Psoas muscle (tissue), 8 donors: ENCODE measurements at places on chromosomes 5 and 9. TPM values are rescaled to one million over a fixed set of nuclear protein-coding genes. Genes with fewer than 3 reads are reported as not detected.

Gene OR1J2
- polyA plus RNA-seq = not detected

Gene STPG3
- not detected for polyA plus RNA-seq

Gene SAXO1
- not detected for polyA plus RNA-seq

DNA sequence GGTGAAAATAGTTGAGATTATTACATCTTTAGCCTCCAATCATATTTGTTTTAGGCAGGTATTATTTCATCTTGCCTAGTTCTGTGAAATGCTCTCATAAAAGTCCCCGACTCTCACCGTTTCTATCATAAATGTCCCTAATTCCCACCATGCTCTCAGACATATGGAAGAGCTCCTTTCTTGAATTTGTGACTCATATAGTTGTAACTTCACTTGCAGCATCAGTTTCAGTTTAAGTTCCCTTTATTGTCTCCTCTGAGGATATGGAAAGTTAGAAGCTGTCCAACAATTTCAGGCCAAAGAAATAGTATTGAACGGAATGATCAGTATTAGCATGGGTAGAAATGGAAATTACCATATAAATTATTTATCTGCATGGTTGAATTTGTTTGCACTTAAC, 187.5 kb upstream of the NR4A3 start:
- DNase-seq = no peak

Gene FAXDC2
- 4.4 TPM for polyA plus RNA-seq

DNA sequence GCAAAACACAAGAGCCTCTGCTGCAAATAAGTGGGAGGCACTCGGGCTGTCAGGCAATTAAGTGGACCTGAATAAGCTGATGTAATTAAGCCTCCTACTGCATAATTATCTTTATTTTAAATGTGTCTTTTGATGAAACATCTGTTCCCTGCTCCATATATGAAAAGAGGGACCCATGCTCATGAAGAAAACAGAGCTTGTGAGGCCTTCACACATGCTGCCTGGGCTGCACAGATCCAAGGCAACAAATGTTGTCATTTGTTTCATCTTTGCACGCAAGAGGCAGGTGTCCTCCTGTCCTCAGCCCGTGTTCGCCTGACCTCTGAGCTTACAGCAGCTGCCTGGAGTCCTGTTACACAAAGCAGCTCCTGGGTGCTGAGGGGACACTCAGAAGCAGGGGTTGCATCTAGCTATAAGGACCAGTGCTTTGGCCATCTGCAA, 381.1 kb downstream of the ZNF608 start:
- no peak for DNase-seq

DNA sequence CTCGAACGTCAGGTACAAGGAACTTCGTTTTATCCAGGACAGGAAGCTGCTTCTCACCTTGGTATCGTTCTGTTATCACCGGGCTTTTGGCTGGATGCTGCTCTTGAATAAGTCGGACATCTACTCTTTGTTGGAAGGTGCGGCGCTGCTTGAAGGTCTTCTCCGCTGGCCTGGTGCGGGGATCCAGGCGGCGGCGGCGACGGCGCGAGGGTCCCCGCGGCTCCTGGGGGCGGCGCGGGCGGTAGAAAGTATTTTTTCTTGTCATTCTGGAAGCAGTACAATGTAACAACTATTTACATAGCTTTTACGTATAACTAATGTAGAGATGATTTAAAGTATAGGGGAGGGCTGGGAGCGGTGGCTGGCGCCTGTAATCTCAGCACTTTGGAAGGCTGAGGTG, 52.3 kb downstream of the ACER2 start:
- no peak for DNase-seq

Gene SMARCA2
- 26.5 TPM for polyA plus RNA-seq

Gene LHX3
- polyA plus RNA-seq = not detected

Gene MARVELD2
- 0.13 TPM for polyA plus RNA-seq

- DNase-seq = no peak
Observed at GRCh38 chr5:81398741-81399140, 4.8 kb upstream of the ACOT12 start.

- no peak for DNase-seq
Observed at GRCh38 chr5:106634375-106634774, 1036.4 kb downstream of the EFNA5 start.

Gene ATG10
- polyA plus RNA-seq = 6.5 TPM

Gene CLK4
- 4.9 TPM for polyA plus RNA-seq

Gene ROPN1L
- 0.38 TPM for polyA plus RNA-seq

- DNase-seq = no peak
Observed at GRCh38 chr5:132277256-132277655, 16.9 kb upstream of the SLC22A4 start.

DNA sequence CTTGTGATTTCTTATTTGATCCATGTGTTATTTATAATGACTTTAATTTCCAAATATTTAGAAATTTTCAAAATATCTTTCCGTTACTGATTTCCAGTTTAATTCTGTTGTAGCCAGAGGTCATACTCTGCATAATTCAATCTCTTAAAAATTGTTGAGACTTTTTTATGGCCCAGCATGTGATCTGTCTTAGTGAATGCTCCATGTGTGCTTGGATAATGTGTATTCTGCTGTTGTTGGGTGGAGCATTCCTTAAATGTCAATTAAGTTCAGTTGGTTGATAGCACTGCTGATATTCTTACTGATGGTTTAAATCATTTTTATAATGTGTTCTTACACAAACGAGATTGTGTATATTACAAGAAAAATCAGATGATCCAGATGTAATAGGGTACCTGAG, 180.8 kb downstream of the RGS3 start:
- DNase-seq = no peak

DNA sequence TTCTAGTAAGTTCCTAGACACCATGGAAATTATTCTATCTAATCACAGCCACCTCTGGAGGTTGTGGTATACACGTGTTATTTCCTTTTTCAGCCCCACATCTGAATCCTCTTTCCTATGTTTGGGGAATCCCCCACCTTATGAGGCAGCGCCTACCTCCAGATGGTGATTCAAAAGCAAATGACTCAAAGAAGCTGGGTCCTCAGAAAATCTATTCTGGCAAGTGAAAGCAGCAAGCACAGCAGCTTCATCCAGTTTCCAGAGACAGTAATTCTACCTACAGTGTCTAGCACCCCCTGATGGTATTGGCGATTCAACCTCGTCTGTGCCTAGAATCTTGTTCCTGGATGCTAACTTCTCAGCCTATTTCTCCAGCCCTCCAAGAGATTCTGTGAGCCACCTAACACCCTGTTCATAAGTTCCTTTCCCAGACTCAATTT, 43.0 kb downstream of the STRBP start:
- DNase-seq = no peak

DNA sequence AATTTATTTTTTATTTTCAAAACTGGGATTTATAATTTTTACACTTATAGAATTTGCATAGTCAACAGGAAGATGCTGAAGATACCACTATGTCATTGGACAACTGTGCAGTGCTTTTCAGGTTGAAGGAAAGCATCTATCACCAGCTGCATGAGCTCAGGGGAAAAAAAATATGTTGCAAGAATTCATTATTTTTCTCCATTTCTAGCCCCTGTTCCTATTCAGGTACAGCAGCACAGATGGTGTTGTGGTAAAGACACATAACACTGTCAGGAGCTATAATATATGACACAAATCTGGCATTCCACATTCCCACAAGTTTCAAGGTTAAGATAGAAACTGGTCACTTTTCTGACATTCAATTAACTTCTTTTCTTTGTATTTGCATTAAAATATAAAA, 1088.6 kb downstream of the MAT2B start:
- no peak for DNase-seq

DNA sequence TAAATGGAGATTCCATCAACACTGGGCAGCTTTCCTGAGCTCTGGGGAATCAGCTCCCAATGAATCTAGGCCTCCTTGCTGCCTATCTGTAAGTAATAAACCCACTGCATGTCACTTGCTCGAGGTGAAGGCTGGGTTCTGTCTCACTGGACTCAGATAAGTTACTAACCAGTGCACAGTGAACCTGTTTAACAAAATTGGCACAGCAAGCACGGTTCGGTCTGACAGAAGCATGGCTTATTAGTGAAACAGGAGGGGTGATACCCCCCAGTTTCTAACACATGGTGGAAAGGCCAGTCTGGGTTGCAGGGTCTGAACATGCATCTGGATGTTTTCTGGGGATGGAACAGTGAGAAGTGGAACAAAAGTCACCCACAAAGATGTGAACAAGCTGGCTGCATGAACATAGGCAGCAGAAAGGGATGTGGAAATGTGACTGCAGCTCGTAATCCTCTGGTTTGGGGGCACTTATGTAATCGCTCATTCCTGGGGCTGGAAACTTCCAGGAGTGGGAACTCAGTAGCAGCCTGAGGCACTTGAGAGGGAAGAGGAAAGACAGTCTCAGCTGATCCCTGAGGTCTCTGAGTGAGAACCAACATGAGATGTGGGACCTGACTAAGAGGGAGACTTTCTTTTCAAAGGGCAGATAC, 37.7 kb downstream of the UGT3A2 start:
- DNase-seq = no peak

Gene CDKN2B
- 5.5 TPM for polyA plus RNA-seq

DNA sequence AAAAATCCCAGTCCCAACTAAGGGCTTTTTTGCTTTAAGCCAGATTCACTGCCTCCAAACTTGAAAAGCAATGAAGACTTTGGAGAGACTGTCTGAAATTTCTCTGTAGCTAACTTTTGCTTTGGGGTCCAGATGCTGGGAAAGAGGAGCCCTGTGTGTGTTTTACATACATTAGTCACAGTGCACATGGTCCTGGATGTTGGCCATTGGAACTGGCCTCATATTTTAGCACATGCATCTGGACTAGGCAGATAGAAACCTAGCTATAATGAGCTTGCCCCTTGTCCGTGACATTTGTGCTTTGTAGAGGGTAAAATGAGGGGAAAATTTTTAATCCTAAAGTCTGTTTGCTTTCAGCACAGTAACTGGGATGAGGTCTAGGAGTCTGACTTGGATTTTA, 421.7 kb downstream of the CDK5RAP2 start:
- no peak for DNase-seq

GRCh38 chr5:103502662-103503061, 59.9 kb downstream of the NUDT12 start:
- DNase-seq = no peak

Gene FIBCD1
- not detected for polyA plus RNA-seq

DNA sequence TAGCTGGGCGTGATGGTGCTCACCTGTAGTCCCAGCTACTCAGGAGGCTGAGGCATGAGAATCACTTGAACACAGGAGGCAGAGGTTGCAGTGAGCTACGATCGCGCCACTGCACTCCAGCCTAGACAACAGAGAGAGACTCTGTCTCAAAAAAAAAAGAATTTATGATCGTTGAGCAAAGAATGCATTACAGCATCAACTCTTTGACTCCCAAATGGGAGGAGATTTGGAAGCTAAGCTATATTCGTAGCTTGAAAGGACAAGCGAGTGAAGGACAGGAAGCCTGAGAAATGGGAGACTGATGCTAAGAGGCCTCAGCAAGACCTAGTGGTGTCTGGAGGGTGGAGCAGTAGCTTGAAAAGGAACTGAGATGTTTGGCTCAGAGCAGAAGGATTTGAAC, 10.3 kb upstream of the CCIN start:
- no peak for DNase-seq

Gene PRRC1
- 13.5 TPM for polyA plus RNA-seq

GRCh38 chr5:58149345-58149744, 310.5 kb downstream of the PLK2 start:
- no peak for DNase-seq

Gene PAEP
- not detected for polyA plus RNA-seq

DNA sequence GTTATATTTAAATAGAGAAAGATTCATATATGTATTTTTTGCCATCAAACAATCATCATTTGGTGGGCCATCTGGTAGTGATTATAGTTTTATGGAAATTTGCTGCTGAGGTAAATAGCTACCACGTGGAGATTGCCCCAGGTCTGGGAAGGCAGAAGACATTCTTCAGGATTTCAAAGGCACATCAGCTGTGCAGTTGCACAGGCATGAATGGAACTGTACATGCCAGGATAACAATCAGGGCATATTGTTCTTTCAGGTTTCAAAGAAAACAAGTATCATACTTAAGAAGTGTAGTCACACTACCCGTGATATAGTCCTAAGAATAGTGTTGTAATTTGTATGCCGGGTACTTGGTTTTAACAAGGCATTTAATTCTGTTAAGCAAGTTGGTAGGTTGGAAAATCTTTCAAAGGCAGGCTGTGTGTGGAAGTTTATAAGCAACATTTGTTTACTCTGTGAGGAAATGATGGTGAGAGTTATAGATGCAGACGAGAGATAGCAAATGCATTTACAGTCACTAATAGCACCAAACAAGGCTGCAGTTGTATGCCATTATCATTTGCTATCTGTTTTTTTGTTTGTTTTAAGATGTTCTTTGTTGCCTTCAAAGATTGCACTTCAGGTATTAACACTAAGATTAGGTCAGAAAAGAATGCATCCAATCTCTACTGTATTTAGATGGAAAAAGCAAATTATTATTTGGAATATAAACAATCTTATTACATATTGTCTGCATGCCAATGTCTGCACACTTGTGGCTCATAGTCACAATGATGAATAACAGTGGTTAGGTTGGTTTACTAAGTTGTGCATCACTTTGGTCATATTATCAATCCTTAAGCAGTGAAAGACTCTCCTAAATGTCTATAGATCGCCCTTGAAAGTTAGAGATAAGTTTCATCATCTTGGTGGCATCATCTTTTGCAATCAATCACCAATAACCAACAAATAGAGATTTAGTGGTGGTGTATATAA, 55.3 kb downstream of the RPS23 start:
- DNase-seq = no peak

DNA sequence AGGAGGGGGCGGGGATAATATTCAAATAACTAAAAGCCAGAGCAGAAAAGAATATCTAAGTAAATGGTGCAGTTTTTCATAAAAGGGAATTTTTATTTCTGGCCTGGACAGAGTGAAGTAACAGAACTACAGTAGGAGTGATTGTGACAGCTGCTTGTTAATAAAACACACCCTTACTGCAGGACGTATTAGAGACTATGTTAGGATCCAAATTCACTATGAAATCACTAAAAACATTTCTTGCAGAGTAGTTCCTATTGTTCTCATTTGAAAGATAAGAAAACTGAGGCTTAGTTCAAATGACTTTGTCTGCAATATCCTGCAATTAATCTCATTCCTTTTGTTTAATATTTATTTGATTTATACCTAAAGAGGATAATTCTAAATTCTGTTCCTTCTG, 39.5 kb downstream of the FAM174A start:
- no peak for DNase-seq

DNA sequence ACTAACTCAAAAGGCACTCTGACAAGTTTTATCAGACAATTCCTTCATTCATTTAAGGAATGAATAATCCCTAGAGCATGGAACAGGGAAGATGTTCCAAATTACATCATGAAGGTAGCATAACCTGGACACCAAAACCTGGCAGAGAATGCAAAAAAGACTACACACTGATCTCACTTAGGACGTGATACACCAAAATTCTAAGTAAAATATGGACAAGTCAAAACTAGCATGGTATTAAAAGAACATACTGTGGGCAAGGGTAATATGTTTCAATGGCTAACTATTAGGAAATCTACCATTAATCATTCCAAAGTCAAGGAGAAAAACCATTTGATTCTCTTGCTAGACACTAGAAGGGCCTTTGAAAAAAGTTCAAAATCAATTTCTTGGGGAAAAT, 176.5 kb downstream of the HSPA4 start:
- DNase-seq = no peak

GRCh38 chr9:112869041-112869529, 21.6 kb downstream of the SLC46A2 start:
- DNase-seq = no peak
